Large intestine (tissue), 12 donors: ENCODE measurements at places on chromosomes 4 and X. TPM values are rescaled to one million over a fixed set of nuclear protein-coding genes. Genes with fewer than 3 reads are reported as not detected.

The PAGE4 gene
- polyA plus RNA-seq, result not detected

DNA sequence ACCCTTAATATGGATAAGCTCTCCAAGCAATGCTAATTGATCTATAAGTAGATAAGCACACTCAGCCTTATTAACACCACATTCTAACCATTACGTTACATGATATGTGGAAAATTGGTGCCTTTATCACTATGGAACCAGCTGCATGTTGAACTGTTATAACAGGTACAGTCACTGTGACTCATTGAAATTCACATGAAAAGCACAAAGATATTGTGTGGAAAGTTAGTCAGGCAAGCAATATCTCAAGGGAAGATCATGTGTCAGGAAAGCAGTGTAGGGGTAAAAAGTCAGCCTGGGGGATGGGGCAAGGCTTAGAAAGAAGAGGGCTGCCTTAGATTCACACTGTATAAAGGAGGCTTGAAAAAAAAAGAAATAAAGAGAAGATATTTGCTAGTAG is 313.7 kb upstream of the SMIM31 start:
- no peak for DNase-seq

DNA sequence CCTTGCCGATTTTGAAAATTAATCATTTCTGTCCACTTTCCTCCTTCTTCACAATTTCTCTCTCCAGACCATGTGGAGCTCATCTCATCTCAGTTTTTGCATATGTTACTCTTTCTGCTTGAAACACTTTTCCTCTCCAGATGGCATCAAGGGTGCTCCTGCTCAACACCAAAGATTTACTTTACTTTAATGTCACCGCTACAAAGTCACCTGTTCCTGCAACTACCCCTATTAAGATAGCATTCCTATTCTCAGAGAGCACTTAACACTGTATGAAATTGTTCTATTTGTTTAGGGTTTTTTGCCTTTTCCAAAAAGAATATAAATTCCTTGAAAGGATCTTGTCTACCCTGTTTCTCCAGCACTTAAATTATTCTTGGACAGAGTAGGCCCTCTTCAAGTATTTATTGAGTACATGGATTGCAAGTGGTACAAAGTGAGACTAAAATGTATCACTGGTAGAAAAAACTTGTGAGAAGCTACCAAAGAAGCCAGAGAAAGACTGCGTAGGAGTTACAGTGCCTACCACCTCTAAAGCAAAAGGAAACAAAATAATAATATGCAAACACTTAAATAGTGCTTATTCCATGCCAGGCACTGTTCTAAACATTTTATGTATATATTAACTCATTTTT is 1.1 kb upstream of the EXOSC9 start:
- no peak for DNase-seq

DNA sequence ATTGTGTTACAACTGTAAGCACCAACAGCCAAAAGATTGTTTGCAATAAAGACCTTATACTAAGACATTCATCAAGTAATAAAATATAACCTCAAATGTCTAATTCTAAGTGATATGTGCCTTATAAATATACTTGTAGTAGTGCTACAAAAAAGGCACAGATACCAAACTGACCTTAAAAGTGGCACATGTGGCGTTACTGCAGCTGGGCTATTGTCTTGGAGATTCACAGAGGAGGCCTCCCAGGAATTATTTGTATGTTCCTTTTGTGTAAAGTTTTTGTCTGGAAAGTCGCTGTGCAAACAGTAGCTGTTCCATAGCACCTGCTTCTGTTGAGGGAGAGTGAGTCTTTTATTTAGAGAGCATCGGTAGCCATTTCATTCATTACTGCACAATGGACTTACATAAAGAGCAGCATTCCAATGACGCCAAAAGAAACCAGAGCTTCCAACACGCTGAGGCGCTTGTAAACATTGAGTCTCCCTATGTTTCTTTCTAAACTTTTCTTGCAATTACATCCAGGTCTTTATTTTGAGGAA is 143.7 kb downstream of the RPA4 start:
- no peak for DNase-seq

GRCh38 chrX:24277405-24277804 is 36.5 kb downstream of the SUPT20HL2 start:
- no peak for DNase-seq

DNA sequence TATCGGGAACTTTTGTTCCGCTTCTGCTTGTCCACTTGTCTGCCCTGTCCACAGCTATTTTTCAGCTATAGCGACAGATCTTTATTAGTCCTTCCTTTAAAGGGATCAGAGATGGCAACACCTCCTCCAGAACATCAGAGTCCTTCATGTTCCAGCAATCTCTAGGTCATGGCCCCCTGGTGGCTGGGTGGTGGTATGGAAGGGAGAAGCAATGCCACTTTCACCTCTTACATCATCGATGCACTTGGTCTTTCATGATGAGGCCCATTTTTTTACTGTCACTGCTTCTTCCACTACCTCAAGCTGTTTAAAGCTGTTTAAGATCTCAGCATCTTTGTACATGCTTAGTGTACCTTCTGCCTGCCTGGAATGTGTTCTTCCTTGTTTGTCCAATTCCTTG is 106.7 kb downstream of the ARHGAP6 start:
- no peak for DNase-seq

DNA sequence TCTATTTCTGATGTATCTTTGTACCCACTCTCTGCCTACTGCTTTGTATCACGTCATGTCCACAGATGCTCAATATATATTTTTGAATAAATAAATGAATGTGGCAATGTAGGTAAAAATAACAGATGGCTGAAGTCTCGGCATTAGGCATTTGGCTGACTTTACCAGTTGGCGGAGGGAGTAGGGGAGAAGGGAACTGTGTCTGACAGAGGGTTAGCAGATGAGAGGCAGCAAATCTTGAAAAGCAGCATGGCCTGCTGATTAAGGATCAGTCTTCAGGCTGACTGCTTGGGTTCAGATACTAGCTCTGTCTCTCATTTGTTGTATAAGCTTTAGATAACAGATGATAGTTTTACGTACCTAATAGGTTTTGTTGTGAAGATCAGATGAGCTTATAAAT is 31.9 kb upstream of the RASGEF1B start:
- DNase-seq, result no peak

- DNase-seq, result peak; percentile 17
Observed at GRCh38 chrX:68732906-68733493, 85.5 kb downstream of the STARD8 start.

- DNase-seq, result no peak
Observed at GRCh38 chrX:68936608-68937007, 107.8 kb downstream of the EFNB1 start.

- DNase-seq, result peak; percentile 14
Observed at GRCh38 chrX:37825215-37825842, 22.0 kb downstream of the DYNLT3 start.

DNA sequence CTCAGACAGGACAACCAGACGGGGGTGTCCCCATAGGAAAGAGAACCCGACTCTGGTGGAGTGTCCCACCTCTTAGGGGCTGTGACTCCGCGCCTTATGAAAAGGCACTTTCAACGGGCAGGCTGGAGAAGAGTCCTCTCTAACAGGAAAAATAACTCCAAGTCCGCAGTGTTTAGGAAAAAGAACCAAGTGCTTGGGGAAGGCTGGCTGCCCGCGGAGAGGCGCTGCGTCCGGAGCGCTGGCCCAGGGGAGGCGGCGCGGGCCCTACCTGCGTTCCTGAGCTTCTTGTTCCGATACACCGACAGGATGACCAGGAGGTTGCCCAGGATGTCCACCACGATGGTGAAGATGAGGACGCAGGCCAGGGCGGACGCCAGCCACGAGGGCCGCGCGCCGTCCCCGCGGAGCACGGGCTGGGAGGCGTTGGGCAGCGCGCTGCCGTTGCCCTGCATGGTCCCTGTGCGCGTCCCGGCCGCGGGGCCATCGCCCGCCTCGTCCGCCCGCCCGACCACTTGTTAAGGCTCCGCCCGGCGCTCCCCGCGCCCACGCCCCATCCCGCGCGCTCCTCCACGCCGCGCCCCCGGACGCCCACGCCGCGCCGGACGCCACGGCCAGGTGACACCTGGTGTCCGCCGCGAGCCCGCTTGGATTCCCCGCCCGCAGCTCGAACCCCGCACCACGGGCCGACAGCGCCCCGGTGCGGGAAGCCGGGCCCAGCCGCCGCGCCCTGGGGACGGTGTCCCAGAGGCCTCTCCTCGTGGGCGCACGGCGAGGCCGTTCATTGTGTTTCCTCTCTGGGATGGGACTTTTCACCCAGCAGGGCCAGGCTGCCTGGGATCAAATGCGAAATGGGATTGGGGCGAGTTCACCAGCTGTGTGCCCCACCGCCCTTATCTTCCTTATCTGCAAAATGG is at the start of gene MTNR1A:
Gene MTNR1A (minus strand): TSS at position 654 of the 914 bp plus-strand sequence. CDS start 202 bp downstream, at position 452.
- DNase-seq, result peak; percentile 2

- DNase-seq, result no peak
Observed at GRCh38 chrX:153888344-153888743, 2.4 kb upstream of the L1CAM start.

- no peak for DNase-seq
Observed at GRCh38 chrX:41085512-41085877, 250 bp downstream of the USP9X start.

DNA sequence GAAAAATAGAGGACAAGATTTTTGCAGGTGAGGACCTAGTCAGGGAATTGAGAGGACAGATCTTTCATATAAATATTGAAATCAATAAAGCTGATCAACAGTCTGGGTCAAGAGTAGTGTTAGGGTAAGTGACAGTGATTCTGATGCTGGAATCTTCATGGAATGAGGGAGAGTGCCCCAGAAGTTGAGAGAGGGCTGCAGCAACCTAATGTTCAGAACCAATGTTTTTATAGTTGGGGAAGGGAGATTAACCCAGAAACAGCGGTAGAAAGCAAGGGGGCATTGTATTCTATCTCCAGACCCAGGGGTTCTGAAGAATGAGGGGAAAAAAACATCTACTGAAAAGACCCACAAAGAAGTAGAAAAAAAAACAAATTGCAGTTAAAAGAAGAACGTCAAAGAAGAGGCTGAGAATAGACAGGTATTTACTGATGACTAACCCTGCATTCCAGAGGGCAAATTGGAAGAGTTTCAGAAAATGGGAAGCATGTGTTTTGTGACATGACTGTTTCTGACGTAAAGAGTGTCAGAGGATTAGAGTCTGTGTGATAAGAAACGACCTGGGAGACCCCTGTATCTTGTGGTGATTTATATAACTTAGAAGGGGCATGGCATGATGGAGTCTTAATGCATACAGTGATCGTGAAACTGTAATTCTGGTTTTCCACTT is 819.6 kb upstream of the EPHA5 start:
- no peak for DNase-seq
